ENCODE measurements at places on chromosomes 3 and 15.

DNA sequence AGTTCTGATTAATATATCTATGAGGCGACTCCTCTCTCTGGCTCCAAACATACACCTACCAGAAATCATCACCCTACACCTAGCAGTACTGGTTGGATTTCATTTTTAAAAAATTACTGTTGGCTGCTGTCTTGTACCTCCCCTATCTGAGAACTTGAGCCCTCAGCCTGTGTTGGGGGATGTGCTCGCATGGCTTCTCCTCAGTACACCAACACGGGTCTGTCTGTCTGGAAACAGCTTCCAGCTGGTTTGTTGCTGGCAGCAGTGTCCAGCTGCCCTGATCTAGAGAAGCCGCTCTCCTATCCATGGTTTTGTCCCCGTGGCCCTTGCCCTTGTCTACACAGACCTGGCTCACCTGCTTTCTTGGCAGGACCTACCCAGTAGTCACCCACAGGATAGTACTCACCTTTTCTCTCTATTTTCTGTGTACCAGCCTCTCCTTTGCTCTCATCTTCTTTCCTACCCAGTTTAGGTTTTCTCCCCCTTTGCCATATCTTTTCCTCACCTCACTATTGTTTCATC is 43.2 kb upstream of the NEDD4 start:
- DNase-seq, result no peak

DNA sequence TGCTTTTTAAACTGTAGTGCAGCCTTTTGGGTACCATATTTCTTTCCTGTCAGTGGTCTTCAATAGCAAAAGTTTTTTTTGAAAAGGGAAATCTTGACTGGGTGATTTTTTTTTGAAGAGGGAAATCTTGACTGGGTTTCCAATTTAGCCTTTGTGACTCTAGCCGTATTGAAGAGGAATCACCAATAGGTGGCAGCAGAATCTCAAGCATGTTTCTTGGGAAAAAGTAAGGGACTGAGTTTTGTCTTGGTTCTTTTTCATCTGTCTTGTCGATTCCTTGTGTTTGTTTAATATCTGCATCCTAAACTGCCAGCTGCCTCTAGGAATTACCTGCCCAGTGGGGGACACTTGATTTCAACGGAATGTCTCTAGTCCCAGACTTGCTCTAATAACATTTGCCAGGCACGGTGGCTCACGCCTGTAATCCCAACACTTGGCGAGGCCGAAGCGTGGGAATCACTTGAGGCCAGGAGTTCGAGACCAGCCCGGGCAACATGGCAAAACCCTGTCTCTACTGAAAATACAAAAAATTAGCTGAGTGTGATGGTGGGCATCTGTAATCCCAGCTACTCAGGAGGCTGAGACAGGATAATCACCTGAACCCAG is 89.2 kb downstream of the RBPMS2 start:
- no peak for DNase-seq

- no peak for DNase-seq
Measured at GRCh38 chr3:71968544-71968943, 183.6 kb upstream of the PROK2 start.

DNA sequence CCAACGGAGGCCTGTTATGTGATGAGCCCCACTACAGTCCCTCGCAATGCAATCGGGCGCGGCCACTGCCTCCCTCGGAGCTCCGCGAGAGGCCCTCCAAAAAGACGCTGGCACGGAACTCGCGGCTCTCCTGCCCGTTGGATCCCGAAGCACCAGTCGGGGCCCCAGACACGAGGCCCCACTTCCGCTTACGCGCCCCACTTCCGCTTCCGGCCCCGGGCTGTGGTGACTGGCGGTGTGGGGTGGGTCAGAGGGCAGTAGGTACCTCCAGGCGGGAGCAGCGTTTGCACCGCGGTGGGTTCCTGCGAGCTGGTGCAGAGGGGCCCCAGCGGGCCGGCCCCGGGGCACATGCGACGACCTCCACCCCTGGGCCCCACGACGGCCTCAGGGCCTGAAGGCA is at the start of gene TOPAZ1:
Gene TOPAZ1, plus strand, starts transcription at position 181 of the 400 bp plus-strand sequence. Its CDS starts 168 bp downstream, at position 349.
- DNase-seq, result no peak

- no peak for DNase-seq
Measured at GRCh38 chr3:3739330-3740060, 59.7 kb upstream of the LRRN1 start.

DNA sequence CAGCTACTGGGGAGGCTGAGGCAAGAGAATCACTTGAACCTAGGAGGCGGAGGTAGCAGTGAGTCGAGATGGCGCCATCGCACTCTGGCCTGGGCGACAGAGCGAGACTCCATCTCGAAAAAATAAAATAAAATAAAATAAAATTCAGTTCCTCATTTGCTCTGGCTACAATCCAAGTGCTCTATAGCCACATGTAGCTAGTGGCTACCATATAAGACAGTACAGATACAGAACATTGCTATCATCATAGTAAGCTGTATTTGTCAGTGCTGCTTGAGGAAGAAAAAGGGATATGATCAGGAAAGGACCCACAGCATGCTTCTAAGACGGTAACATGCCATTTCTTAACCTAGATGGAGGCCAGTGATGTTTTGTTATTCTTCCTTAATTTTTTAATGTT is 88.7 kb upstream of the CDAN1 start:
- no peak for DNase-seq

GRCh38 chr3:156108616-156109015 is 11.8 kb upstream of the KCNAB1 start:
- DNase-seq, result no peak

GRCh38 chr3:65030847-65031463 is 343.2 kb upstream of the ADAMTS9 start:
- DNase-seq, result no peak

- no peak for DNase-seq
Measured at GRCh38 chr15:33279613-33280205, 31.1 kb upstream of the RYR3 start.

GRCh38 chr15:63539998-63540397 is 35.6 kb downstream of the USP3 start:
- DNase-seq, result no peak

DNA sequence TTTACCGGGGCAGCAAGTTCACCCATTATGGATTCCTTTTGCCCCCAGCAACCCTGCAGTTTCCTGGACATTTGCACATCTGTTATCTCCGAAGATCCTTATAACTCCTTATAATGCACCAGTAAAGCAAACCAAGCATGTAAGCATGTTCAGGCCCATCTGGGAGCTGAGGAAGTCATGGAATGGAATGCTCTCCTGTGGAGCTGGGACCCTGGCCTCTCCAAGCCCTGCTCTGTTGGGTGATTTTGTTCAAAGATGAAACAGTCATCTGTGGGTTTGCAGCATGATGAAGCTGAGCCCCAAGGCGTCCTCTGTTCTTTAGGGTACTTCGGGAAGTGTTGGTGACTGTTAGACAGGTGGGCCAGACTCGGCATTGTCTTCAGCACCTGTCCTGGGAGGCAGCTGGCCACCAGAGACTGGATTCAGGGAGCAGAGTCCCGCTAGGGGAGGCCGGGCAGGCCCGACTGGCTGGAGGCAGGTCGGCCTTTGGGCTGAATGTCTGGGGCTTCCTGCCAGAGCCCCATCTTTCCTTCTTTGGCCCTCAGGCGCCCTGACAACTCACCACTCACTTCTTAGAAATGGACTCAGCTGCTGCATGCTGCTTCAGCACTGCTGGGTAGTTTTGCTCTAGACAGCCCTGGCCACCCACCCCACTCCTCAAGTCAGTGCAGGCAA is 3.9 kb downstream of the DNAH1 start:
- DNase-seq, result no peak

GRCh38 chr3:100641471-100642032 is 32.2 kb downstream of the ADGRG7 start:
- DNase-seq, result no peak

- DNase-seq, result no peak
Measured at GRCh38 chr15:95733931-95734330, 596.6 kb upstream of the NR2F2 start.

Measured in stimulated activated CD4-positive, alpha-beta T cell treated with anti-CD3 and anti-CD28 coated beads, Interleukin-4, amount 100 ng/mL, for 4 hours (primary cell).